ENCODE measurements at places on chromosomes 6 and 20. TPM values are rescaled to one million over a fixed set of nuclear protein-coding genes. Genes with fewer than 3 reads are reported as not detected.

GRCh38 chr6:84731401-84731800 lies 33.0 kb downstream of the TBX18 start:
- DNase-seq = no peak

DNA sequence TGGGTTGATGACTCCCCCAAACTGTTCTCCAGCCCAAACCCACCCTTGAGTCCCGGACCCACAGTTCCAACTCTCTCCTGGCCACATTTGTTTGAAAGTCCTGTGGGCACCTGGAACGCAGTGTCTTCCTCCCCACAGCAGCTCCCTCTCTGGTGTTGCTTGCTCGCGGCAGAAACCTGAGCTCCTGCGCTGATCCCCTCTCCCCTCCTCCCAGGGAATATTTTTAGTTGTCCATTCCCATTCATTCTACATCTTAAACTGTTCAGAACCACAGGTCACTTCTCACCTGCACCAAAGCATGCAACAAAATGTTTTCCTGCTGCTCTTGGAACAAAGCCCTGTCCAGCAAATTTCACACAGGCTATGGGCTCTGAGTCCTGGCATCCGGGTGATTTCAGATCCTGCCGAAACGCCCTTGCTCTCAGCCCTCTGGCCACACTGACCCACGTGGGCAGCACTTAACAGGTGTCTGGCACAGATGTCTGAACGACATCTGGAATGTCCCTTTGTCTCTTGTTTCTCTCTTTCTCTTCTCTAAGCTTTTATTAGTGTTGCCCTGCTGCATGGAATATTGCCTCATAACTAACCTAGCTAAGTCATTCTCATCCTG lies 27.0 kb upstream of the PMEPA1 start:
- DNase-seq = no peak

GRCh38 chr20:62402456-62403150 lies 4.5 kb downstream of the CABLES2 start:
- no peak for DNase-seq

GRCh38 chr6:102798636-102799035 lies 1405.1 kb downstream of the GRIK2 start:
- no peak for DNase-seq

DNA sequence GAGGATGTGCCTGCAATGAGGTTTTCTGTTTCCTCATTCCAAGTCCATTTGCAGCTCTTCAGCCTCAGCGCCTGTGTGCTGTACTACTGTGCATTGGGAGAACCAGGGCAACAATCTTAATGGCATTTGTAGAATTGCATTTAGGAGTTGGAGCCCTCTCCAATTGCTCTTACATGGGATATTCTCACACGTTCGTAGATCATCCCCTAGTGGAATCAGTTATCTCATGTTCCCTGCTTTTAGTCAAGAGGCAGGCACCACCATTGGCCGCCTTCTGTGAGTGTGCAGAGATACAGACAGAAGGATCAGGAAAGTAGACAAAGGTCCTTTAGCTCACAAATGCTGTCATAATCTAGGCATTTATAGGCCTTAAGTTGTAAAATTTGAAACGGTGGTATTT lies 84.2 kb upstream of the RGS17 start:
- no peak for DNase-seq

DNA sequence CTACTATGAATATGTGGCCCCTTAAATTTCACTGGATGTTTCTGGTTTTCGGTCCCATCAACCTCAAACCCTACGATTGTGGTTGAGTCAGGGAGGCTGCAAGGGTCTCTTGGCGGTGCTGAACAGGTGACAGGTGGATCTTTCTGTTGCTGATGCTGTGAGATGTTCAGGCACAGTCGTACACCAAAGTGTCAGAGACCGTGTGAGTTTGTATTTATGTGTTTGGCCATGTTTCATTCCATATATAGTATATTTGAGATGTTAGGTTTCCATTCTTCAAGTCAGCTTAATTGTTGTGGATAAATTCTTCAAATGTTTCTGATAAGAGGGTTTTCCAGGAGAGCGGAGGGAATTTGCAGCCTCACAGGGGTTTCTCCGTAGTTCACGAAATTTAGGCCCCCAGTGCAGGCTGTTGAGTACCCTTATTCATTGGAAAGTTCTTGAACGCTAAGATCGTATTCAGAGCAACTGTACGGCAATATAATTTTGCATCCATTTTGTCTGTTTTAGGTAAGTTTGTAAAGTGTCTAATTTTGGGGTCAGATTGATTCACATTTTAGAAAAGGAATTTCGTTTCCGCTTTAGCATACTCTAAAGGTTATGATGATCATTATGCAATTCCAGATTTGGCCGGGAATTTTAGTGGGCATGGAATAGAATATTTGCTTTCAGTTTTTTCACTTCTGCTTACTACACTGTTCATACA lies 1.2 kb downstream of the TAB2 start:
- DNase-seq = peak; percentile 41

GRCh38 chr6:37985355-37985754 lies 165.8 kb downstream of the ZFAND3 start:
- no peak for DNase-seq

DNA sequence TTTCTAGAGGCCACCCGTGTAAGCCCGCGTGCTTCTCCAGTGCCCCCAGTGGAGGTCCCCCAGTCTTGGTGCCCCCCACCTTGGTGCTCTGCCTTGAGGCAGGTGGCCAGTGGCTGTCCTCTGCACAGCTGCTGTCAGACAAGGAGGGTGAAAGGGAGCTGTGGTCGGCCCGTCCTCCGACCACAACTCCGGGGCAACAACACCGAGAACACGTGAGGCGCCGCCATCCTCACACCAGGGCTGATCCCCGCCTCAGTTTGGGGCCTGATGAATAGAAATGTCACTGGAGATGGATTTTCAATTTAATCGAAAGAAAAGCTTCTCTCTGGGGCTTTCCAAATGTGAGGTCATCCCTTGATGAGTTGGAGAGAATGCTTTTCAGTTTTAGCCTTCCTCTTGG lies 304.6 kb downstream of the CDH4 start:
- DNase-seq = peak; percentile 42

DNA sequence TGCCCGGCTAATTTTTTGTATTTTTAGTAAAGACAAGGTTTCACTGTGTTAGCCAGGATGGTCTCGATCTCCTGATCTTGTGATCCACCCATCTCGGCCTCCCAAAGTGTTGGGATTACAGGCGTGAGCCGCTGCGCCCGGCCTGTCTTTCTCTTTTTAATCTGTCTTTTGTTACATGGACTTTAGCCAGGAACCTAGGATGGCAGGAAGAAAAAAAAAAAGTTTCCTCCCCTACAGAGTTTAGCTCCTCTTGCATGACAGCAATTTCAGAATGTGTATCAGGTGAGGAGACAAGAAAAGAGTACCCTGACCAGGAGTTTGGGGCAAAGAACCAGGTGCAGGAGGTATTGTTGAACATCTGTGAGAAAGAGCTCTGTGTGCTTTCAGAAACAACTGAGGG lies 21.4 kb upstream of the TXLNB start:
- no peak for DNase-seq

DNA sequence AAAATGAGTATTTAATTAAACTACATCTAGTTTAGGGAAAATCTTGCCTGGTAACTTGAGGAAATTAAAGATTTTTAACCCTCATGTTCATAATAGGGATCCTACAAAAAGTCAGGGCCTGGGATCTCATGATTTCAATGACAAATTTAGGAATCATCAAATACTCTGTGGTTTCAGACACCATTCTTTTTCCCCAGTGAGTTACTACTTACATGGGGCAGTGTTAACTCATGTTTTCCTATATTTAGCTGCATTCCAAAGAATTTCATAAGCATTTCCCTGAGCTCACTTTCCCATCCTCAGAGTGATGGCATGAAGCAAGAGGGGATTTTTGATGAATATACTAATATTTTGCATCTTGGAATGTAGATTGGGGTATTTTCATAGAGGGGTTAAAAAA lies 321.7 kb downstream of the CENPW start:
- DNase-seq = no peak

- peak; percentile 44 for DNase-seq
These were observed 104.0 kb downstream of the ISM1 start for GRCh38 chr20:13325033-13325432.

- DNase-seq = no peak
These were observed 233.6 kb downstream of the TPBG start for GRCh38 chr6:82597201-82597600.

- DNase-seq = no peak
These were observed 43.8 kb downstream of the EYA2 start for GRCh38 chr20:46938434-46938833.

DNA sequence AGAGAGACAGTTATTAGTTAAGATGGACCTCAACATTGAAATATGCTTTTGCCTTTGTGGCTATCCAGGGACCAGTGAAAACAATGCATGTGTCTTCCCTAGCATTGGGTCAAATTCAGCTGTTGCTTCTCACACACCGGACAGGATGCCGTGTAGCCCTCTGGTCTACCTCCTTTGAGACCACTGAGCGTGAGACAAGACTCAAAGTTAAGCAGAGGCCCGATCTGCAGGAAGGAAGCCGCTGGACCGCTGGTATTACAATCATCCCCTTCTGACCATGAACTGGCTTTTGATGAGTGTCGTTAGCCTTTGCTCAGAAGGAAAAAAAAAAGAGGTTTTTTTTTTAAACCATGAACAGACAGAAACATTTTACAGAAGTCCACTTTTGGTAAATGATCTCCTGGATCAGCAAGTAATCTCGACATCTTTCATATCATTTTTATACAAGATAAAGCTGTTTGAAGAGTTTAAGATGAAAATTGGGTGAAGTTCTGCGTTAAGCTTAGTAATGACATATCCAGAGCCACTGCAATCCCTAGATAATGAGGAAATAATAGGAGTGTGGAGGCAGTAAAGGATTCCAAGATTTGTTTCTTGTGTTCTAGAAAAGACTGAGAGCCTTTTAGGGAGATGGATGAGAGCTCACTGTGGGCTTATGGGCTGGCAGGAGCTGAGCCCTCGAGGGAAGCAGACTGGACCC lies 622.8 kb downstream of the QKI start:
- DNase-seq = peak; percentile 63

DNA sequence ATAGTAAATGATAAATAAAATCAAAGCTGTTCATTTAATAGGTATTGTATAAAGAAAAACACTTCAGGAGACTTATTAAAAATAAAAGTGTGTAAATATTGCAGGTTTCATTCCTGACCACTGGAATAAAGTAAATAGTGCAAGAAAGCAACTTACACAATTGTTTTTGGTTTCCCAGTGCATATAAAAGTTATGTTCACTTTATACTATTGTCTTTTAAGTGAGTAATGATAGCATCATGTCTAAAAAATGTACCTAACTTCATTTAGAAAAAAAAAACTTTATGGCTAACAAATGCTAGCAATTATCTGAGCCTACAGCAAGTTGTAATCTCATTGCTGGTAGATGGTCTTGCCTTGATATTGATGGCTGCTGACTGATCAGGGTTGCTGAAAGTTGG lies 726.6 kb upstream of the POU3F2 start:
- DNase-seq = no peak

DNA sequence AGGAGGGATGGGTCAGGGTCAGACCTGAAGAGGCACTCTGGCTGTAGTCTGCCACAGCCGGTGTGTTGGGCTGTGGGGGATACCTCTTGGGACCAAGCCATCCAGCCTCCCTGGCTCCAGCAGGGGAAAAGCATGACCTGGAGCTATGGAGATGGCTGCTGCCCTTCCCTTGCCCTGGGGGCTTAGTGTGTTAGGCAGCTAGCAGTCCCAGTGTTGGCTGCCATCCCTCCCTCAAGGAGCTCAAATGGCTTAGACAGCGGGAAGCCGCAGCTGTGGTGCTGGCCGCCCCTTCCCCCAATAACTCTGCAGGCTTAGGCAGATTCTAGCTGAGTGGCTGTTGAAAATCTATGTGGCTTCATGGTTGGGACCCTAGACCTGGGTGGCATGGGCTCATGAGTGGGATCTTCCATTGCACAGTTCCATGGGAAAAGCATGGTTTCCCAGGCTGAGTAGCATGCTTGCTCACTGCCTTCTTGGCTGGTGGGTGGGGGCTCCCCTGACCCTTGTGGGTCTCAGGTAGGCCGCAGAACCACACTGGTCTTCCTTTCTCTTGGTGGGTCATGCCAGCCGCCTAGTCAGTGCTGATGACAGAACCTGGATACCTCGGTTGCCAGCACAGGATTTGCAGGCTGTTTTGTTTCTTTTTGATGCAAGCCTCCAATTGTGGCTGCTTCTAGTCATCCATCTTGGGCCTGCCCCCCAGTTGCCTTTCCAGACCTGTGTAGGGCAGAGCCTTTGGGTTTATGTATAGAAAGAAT lies 69.0 kb upstream of the AHI1 start:
- DNase-seq = no peak

- no peak for DNase-seq
These were observed 50.8 kb downstream of the IL22RA2 start for GRCh38 chr6:137122612-137123011.

DNA sequence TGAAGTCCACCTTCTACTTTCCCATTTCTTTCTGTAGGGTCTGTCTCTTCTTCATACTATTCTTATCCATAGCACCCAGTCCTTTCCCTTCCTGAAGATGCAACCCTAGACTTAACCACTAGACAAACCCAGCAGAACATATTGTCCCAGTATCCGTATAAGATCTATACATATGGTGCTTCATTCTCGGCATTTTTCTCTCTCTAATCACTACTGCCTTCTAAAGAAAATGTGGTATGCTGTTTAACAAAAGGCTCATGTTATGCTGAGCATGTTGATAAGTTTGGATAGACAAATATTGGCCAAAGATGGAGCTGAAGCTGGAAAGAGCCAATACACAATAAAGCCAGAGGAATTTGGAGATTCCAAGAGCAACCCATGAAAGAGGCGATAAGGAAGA lies 212.6 kb downstream of the MAFB start:
- DNase-seq = no peak

DNA sequence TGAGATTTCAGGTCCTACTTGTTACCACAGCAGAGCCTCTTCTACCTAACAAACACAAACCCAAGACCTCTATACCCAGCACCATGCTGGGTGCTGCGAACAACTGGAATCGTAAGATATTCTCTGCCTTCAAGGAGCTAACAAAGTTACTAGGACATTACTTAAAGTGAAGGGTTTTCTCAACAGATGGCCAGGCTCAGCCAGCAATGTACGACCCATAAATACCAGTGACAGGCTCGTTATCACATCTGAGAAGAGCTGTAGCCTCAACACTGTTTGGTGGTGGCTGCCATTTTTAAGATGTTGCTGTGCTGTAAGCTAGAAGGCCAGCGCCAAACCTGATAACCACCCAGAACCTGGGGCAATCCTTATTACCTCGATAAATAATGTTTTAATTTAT lies 406.5 kb downstream of the KIF16B start:
- DNase-seq = no peak

DNA sequence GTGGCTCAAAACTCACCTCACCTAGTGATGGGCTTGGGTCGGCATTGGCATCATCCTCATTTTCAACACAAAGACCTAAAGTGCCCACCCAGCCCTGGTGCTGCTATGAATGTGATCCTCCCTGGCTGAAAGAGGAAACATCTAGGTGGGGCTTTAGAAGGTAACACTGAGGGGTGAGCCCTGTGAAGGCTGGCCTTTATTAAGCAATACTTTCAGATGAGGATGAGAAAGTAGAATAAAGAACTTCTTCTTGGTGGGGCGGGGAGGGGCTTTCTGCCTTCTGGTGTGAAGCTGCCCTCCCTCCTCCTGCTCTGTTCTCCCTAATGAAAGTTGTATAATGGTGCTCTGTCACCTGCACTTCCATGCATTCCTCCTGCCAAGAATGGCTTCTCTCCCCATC lies 133.0 kb upstream of the TRAF3IP2 start:
- no peak for DNase-seq

The LINC00237 gene
- not detected for total RNA-seq

The CBLN4 gene
- under 0.01 TPM for total RNA-seq

The HLA-DRB1 gene
- total RNA-seq = 0.34 TPM

The HLA-DRA gene
- total RNA-seq = 0.46 TPM

The TBXT gene
- total RNA-seq = not detected

The C6orf163 gene
- 0.63 TPM for total RNA-seq

The GDAP1L1 gene
- total RNA-seq = not detected

The C6orf52 gene
- total RNA-seq = 2.7 TPM

The RAET1G gene
- 0.86 TPM for total RNA-seq

The TRIM26 gene
- total RNA-seq = 66.5 TPM

The TREM2 gene
- total RNA-seq = not detected

The RIN2 gene
- total RNA-seq = 10.6 TPM

Data from Daoy (cell line).